ENCODE measurements at places on chromosomes 13 and 19.
A peak's percentile ranks its signal among the peaks of the same experiment; 100 is the strongest.

DNA sequence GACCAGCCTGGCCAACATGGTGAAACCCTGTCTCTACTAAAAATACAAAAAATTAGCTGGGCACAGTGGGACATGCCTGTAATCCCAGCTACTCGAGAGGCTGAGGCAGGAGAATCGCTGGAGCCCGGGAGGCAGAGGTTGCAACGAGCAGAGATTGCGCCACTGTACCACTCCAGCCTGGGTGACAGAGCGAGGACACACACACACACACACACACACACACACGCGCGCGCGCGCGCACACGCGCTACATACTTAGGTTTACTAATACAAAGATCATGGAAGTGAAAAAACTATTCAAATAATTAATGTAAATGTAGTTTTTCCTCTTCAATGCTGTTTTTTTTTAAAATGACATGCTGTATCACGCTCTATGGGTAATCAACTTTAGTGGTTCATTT lies 58.5 kb upstream of the ZDHHC20 start:
- DNase-seq, result no peak

GRCh38 chr19:4866595-4867424 lies 657 bp downstream of the PLIN3 start:
- DNase-seq, result peak; percentile 58

DNA sequence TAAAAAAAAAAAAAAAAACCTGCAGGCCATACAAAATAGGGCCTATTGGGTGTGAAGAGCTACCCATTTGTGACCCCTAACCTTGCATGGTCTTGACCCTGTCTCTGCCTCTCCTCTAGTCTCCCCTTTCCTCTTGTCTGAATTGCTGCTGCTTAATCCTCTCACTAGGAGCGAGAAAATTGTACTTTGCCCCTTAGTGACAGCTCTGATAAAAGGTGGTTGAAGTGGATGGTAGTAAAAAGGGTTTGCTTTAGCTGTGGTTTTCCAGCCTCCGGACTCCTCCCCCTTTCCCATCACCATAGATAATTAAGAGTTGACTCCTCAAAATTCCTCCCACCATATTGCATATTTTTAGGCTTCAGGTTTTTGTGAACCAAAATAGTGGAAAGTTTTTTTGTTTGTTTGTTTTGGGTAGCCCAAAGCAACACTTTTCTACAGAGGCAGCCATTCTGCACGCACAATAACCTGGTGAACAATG lies 23.5 kb downstream of the ACTN4 start:
- no peak for DNase-seq

GRCh38 chr13:99308471-99309087 lies 1.4 kb upstream of the GPR183 start:
- DNase-seq, result no peak

GRCh38 chr19:49651029-49651819 lies 9.2 kb downstream of the SCAF1 start:
- no peak for DNase-seq

DNA sequence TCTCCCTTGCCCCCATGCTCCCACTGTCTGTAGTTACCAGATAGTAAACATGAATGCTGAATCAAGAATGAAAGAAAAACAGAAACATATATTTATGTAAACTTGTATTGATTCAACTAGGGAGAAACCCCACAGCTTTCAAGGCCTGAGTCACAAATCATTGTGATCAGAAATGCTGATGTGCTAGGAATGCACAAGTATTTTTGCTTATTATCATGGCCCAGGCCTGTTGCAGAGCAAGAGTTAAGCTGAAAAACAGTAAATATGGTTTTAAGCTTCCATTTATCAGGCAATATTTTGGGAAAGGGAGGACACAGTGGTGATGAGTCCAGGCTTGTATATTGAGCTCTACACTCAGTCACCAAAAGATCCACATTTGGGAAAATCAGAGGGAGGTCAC lies 669.6 kb downstream of the DIAPH3 start:
- no peak for DNase-seq

- DNase-seq, result no peak
Observed at GRCh38 chr19:28019901-28020300, 1193.0 kb downstream of the UQCRFS1 start.

GRCh38 chr13:106701771-106702341 lies 133.9 kb upstream of the ARGLU1 start:
- no peak for DNase-seq

DNA sequence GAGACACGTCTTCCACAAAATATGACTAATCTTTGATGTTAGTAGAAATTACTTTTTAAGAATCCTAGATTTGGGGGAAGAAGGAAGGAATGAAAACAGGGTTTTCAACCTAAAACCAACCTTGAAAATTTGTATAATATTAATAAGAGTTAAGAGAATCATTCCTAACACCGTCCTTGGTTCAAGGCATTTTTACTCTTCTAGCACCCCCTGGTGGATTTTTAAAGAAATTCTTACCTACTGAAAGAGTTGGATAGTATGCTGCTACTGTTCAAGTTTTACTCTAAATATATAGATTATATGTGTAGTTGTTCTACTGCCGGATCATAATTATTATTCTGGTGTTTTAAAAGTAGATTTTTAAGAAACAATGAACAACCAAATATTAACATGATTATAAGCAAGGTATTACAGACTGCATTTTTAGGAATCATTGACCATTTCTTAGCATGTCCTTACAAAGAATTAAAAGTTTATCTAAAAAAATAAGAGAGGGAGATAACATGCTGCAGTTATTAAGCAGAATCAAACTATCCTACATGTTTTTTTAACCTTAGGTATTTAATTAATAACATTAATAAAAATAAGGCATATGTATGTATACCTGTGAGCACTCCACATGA lies 7.4 kb upstream of the SLITRK6 start:
- no peak for DNase-seq

- DNase-seq, result no peak
Observed at GRCh38 chr19:17436094-17436873, 12.2 kb downstream of the TMEM221 start.

GRCh38 chr19:29714953-29715700 lies at the start of gene C19orf12:
C19orf12 (minus strand) TSS chr19:29715261; CDS start chr19:29708413, 6,848 bp downstream.
- DNase-seq, result peak; percentile 85

DNA sequence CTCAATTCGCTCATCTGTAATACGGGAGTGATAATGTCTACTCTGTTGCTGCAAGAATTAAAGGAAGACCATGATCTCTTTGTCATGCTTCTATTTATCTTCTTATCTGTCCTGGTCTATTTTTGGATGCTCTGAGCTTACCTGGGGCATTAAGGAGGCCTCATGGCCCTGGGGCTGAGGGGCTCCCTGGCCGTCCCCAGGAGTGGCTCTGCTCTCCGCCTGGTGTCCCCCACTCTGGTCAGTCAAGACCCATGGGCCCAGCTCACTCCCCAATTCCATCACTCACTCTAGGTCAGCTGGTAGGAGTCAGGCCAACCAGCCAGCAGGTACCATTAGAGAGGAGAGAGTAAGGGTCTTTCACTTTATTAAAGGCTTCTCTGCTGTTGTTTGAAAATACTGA lies 1.1 kb upstream of the CHST8 start:
- no peak for DNase-seq

- peak; percentile 80 for DNase-seq
Observed at GRCh38 chr19:1248786-1249297, 459 bp downstream of the MIDN start.

DNA sequence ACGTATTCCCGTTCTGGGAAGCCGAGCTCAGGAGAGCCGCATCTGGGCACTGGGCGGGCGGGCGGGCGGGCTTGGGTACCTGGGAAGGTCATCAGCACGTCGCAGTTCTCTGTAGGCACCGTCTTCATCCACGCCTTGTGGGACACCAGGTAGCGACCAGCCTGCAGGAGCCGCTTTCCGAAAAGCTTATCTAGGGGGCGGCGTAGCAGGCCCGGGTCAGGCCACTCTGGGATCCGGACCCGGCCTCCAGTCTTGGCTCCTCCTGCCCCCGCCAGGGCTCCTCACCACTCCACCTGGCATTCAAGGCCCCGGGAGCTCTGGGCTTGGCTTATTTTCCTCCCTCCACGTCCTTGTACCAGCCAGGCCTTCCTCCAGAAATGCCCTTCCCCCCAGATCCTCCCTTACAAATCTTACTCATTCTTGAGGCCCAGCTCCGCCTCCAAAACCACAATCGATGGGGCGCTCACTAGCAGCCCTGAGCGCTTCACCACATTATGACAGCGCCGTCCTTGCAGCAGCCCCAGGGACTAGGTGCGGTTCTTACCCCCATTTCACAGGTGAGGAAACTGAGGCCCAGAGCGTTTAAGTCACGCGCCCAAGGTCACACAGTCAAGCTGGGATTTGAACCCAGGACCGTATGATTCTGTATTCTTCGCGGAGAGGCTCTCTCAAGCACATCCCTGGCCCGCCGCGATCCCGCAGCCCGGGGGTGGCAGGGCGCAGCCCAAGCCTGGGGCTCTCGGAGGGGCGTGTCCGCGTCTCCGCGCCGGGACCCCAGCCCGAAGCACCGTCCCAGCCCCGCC lies 843 bp downstream of the ANO8 start:
- no peak for DNase-seq

DNA sequence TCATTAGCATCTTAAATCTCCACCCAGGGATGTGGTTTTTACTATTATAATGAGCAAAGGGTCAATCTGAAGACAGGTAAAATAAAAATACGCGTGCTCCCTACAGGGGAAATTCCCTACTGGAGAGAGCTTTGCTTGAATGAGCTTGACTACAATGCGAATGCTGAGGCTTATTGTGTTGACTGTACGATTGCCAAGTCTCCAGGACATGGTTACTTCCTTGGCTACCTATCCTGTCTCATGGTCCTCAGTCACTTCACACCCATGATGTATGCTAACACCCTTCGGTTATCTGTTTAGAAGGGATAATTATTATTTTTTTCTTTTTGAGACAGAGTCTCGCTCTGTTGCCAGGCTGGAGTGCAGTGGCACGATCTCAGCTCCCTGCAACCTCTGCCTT lies 61.7 kb downstream of the ZNF627 start:
- DNase-seq, result no peak

DNA sequence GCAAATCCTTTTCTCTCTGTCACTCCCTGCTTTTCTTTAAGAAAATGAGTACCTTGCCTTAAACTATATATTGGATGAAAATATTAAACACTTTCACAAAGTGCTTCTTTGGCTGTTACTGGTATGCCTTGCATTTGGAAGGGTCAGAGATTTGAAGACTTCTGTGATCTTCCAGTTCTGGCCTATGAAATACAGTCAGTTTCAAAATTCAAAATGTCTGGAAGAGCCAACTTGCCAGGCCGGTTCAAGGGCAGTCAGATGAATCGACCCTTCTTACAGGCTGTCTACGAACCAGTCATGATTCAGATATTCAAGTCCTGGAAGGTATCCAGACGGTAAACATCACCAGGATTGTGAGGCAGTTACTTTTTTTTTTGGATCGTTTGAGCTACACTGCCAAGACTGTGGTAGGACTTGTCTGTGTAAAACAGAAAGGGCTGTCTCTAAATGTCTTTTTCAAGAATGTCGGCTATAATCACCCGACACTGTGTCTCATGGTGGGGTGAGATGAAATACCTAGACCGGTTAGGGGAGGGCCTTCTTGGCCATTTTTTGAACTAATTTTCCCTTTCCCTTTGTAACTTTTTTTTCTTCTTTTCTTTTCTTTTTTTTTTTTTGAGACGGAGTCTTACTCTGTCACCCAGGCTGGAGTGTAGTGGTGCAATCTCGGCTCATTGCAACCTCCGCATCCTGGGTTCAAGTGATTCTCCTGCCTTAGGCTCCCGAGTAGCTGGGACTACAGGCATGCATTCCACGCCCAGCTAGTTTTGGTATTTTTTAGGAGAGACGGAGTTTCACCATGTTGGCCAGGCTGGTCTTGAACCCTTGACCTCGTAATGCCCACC lies 11.2 kb downstream of the ACTN4 start:
- DNase-seq, result peak; percentile 57

DNA sequence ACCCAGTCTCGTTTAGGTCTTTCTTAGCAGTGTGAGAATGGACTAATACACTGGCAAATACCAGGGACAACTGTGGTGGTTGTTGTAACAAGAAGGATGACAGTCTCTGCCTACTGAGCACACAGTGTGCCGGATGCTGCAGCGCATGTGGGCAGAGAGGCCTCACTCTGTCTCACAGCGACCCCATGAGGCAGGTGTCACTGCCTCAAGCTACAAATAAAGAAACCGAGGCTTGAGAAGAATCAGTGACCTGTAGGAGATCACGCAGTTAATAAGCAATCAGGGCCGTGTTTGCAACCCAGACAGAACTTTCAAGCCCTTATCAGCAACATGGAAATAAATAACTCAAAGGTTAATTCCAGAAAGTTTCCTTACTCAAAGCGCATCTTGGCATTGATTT lies 40.5 kb upstream of the GAS6 start:
- DNase-seq, result no peak

DNA sequence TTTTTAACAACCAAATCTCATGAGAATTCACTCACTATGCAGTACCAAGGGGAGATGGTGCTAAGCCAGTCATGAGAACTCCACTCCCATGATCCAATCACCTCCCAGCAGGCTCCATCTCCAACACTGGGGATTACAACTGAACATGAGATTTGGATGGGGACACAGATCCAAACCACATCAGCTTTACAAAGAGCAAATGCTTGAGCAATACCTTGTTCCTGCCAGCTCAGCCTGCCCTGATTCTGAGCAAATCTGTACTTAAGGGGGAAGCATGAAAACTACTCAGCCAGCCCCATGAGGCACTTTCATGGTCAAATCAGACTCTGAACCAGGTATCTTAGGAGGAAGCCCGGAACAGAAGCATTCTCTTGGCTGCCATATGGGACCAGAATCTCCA lies 259.9 kb downstream of the TBC1D4 start:
- DNase-seq, result no peak

DNA sequence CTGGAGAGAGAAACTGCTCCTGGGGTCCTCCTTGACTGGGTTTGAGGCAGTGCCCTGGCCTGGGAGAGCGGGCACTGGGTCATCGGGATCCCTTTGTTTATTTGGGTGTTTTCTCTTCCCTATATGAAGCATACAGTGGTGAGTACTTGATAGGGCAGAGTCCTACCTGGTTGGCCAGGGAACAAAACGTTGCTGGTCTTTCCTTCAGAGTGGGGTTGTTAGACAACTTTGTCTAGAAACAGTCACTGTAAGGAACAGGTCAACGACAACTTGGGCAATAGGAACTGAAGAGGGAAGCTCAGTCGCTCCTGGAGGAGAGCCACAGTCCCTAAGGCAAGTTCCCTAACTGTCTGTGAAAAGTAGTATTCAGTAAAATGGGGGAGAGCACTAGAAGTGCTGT lies 550 bp upstream of the OLFM4 start:
- no peak for DNase-seq

- no peak for DNase-seq
Observed at GRCh38 chr13:63774133-63774532, 2358.5 kb upstream of the PCDH20 start.

DNA sequence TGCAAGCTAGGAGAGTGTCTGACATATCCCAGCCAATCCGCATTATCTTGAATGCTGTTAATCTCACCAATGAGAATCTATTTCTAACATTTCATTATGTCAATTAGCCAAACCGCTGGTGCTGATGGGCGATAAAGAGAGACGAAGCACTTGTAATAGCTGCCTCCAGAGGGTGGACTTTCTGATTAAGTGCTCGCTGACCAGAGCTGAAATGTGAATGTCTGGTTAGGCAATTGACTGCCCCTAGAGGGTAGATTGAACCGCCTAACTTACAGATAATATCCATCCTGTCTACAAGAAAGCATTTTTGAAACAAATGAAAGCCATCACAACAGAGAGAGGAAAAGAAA lies 552 bp upstream of the GRWD1 start:
- peak; percentile 57 for DNase-seq

- peak; percentile 86 for DNase-seq
Observed at GRCh38 chr19:53906211-53907192, 2.6 kb upstream of the CACNG7 start.

Measured in head of caudate nucleus (tissue), 42 donors.